CD4-positive, alpha-beta T cell treated with Interleukin-6 at 100 ng/mL for 8 hours (primary cell): ENCODE measurements at places on chromosomes 11 and 22.
A peak's percentile ranks its signal among the peaks of the same experiment; 100 is the strongest.

GRCh38 chr22:42437488-42438292 lies 5.5 kb upstream of the NFAM1 start:
- peak; percentile 84 for DNase-seq

- DNase-seq: no peak
Measured at GRCh38 chr11:130115218-130115617, 44.4 kb upstream of the ST14 start.

- no peak for DNase-seq
Measured at GRCh38 chr22:29302402-29302680, 4.1 kb upstream of the GAS2L1 start.

- DNase-seq: no peak
Measured at GRCh38 chr22:24952837-24953383, 394 bp downstream of the KIAA1671 start.

DNA sequence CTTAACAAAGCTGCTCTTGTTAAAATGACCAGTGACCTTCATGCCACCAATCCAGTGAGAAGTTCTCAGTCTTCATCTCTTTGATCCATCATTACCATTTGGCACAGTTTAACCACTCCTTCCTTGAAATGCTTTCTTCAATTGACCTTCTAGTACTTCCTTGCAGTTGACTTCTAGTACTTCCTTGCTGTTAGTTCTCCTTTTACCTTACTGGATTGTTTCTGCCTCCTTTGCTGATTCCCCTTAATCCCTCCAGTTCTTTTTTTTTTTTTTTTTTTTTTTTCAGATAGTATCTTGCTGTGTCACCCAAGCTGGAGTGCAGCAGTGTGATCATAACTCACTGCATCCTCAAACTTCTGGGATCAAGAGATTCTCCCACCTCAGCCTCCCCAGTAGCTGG lies 66.0 kb upstream of the HORMAD2 start:
- no peak for DNase-seq

DNA sequence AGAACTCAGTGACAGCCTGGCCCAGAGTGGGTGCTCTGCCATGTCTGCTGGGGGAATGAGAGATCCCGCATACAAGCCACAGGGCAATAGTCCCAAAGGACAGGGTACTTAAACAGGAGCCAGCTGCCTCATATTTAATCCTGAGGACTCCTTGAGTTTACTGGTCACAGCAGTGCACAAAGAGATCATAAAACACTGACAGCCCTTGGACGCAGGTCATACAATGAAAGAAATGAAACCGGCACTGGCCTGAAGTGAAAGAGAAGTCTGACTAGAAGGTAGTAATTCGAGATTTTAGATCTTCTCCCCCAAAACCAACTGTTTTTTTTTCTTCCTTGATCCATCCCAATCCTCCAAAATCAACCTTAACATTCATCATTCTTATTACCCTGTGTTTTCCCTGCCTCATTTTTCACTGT lies 299.8 kb upstream of the SYN3 start:
- no peak for DNase-seq

- DNase-seq: no peak
Measured at GRCh38 chr11:120137187-120137610, 714 bp downstream of the TRIM29 start.

GRCh38 chr11:6813656-6814055 lies 14.2 kb upstream of the OR6A2 start:
- DNase-seq: no peak

DNA sequence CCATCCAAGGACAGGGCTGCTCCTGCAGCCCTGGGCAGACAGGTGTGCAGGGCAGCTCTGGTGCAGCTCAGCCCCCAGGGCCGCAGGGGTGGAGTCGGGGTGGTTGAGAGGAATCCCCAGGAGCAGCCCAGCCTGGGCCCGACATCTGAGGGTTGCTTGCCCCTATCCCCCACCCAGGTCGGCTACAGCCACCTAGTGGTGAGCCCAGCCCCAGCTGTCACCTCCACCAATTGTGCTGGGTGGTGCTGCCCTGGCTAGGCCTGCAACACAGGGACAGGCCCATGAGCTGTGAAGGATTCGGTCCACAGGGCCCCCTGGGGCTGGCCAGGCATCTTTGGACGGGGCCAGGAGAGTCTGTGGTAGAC lies 29.6 kb downstream of the RTN4R start:
- DNase-seq: peak; percentile 55

DNA sequence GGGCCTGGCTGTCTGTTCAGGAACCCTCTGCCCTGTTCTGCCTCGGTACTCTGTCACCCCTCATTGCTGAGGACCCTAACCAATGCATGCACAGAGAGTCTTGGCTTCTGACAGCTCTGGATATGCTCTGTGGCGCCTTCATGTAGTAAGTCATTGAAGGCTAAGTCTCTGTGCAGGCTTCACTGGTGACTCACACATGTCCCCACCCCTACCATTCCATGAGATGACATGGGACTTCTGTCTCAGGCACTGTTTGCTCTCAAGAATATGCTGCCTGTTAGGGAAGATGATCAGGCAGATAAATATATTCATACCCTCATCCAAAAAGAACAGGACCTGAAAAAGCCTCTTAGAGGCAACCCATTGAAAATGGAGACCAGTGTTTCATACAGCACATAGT lies 43.6 kb upstream of the HORMAD2 start:
- DNase-seq: no peak

- no peak for DNase-seq
Measured at GRCh38 chr11:10197091-10197490, 96.9 kb downstream of the SBF2 start.

DNA sequence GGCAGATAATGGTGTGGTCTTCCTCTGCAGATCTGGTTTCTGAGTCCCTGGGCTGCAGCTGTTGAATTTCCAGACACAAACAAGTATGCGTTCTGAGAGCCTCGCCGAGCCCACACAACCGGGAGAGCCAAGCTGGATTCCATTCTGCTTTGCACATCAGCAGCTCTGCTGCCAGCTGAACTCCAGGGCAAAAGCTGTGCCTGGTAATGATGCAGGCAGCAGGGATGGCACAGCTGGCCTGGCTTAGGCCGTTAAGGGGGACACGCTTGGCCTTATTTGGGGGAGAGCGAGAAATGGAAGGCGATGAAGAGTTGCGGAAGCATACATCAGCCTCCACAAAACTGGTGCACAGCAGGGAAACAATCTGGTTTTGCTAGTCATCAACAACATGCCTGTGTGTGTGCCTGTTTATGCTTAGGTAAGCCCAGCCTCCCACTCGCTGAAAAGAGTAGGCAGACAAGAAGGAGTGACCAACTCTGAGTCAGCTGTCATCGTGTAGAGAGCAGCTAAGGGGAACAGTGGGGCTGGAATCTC lies 25.1 kb downstream of the ADAMTS8 start:
- no peak for DNase-seq

- DNase-seq: no peak
Measured at GRCh38 chr11:94694309-94695060, 73.7 kb upstream of the AMOTL1 start.

DNA sequence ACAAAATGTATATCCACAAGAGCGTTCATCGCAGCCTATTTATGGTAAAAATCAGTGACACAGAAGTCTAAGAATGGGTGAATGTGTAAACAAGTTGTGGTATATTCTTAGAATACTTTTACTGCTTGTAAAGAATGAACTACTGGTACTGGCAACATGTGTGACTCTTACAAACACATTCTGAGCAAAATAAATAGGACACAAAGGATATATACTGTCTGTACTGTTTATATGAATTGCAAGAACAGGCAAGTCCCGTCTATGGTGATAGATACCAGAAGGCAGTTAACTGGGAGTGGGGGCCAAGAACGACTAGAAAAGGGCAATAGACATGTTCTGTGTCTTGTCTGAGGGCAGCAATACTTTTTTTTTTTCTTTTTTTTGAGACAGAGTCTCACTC lies 112.6 kb downstream of the TBC1D22A start:
- no peak for DNase-seq

DNA sequence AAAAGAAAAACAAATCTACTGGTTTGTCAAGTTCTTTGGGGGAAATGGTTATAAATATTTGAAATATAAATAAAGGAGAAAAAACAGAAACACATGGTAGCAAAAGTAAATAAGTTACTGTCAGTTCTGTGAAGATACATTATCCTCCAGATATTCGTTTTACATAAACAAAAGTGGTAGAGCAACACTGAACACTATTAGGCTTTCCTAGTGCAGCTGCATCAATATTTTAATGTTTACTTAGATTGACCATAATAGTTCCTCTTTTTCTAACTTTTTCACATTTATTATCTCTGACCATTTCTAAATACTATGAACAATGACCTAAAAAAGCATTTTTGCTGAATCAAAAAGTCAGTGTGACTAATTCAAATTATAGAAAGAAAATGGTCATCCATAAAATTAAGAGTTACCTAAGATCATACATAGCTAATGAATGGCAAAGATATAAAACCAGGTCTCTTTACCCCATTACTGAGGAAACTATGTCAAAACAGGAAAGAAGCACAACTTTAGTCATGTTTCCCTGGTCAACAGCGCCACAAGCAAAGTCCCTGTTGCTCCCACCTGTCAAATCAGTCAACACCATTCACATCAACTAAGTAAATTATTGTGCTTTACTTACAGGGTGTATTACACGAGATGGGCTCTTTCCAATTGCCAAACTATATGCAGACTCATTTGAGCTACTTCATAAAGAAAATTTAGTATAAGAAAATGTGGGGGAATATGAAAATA lies 38.5 kb downstream of the SBF2 start:
- no peak for DNase-seq

GRCh38 chr11:35792846-35793192 lies 130.2 kb downstream of the TRIM44 start:
- DNase-seq: no peak
